Activated T-cell treated with anti-CD3 and anti-CD28 coated beads, Interleukin-2, amount 50 U/mL, for 24 hours (primary cell): ENCODE measurements at places on chromosomes 5 and 9.

GRCh38 chr5:108531367-108532128 is 149.7 kb upstream of the FBXL17 start:
- no peak for DNase-seq

DNA sequence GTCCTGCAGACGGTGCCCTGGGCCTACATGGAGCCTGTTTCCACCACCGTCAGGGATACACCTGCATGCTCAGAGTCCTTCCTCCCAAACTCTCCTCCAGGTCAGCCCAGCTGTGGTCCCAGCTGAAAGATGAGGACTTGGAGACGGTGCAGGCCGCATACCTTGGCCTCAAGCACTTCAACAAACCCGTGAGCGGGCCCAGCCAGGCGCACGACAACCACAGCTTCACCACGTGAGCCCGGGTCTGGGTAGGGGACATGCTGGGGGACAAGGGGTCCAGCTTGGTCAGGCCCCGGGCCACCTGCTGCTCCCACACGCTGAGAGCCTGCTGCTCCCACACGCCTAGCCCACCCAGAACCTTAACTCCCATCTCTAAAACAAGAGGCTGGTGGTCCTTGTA is 16.6 kb upstream of the CARD19 start:
- DNase-seq: no peak

GRCh38 chr9:101795147-101795546 is 56.7 kb upstream of the GRIN3A start:
- DNase-seq: no peak

DNA sequence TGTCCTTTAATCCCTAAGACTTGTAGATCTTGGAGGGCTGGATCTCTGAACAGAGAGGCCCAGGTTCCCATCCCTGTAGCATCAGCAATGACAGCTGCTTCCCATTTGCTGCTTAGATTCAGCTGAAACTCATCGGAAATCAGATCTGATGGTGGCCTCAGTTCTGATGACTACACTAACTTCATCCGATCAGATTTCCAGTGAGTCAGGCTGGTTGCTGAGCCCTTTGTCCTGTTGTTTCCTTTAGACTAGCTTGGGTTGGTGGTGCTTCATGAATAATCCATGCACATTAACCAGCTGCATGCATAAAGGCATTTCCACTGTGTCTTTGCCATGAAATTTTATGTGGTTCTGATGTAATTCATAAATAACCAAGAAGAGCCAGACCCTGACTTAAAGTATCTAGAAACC is 195.2 kb upstream of the TUT7 start:
- DNase-seq: no peak

DNA sequence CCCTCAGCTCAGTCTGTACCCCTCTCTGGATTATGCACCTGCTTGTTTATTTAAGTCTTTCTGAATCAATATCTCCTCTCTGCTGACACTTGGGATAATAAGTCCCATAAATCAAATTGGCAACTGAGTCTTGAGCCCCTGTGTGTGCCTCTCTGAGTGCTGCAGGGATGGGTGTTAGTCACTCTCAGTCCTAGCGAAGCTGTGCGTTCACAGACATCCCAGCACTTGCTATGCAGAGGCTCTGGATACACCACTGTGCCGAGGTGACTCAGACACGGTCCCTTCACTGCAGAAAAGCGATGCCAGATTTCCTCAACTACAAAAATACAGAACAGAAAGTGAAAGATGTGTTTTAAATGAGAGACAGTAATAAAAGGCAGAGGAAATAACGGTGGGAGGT is 4.1 kb upstream of the KCNMB1 start:
- DNase-seq: peak; percentile 53

GRCh38 chr5:3694819-3695218 is 99.2 kb downstream of the IRX1 start:
- DNase-seq: no peak

DNA sequence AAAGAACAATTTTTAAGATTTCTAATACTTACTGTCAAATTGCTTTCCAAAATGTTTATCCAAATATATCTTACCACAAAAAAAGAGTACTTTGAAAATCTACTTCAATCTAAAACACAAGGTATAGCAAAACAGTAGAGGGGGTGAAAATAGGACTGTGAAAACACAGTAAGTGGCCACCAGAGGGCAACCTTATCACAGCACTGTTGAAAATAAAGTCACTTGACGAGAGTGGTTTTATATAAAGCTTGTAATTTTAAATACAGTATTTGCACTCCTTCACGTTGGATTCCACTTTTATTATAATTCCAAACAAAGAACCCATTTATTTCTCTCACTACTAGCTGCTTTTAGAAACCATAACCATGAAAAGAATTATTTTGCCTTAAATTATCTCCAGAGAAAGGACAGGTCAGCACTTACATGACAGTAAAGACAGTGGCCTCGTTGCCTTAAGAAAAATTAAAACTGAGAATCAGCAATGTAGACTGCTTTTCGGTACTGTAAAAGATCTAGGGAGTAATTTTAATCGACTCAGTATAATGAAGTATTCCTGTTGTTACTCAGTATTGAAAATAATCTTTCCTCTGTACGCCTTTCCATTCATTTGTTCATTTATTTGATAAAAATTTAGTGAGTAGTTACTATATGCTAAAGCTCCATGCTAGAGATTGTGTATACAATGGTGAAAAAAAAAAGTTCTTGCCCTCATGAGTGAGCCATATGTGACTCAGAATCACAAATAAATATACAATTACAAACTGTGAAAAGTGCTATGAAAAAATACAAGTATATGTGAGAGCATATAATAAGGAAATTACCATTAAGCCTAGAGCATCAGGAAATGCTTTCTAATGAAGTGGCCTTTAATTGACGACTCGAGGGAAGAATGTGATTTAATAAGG is 40.0 kb upstream of the CDK5RAP2 start:
- DNase-seq: peak; percentile 32
